ENCODE measurements at places on chromosomes 1 and 21. TPM values are rescaled to one million over a fixed set of nuclear protein-coding genes. Genes with fewer than 3 reads are reported as not detected.

GRCh38 chr1:167716000-167716271, 5.8 kb upstream of the MPZL1 start:
- H3K36me3 ChIP-seq, result no peaks in the 10 kb centered on the region
- no peak for DNase-seq
- H3K4me1 ChIP-seq, result no peaks in the 10 kb centered on the region
- H3K27ac ChIP-seq, result peak overlapping the region; percentile 95
- H3K4me3 ChIP-seq, result peak overlapping the region; percentile 94

CASQ2 gene
- total RNA-seq, result 1.5 TPM

DNA sequence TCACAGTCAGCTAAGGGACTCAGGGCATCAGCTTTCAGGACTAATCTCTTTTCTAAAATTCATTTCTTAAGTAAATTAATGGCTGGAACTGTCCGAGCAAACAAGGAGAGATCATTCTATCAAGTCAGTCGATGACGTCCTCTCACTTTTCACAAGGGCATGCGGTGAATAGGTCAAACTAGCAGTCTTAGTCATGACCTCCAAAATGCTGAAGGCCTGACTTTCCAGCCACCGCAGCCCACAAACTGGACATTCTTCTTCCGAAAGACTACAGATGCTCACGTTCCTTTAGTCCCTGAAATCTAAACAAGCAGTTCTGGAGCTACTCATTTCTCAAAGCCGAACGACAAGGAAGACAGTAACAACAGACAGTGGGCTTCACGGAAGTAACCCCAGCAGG, 127.9 kb downstream of the TIAM1 start:
- H3K27ac ChIP-seq, result no peak overlapping the region
- no peaks in the 10 kb centered on the region for H3K27me3 ChIP-seq
- H3K36me3 ChIP-seq, result no peaks in the 10 kb centered on the region
- no peak overlapping the region for H3K4me3 ChIP-seq

- no peaks in the 10 kb centered on the region for H3K4me1 ChIP-seq
- no peak overlapping the region for H3K4me3 ChIP-seq
- DNase-seq, result no peak
- H3K27me3 ChIP-seq, result no peaks in the 10 kb centered on the region
Measured at GRCh38 chr1:21815724-21816321, 3.8 kb downstream of the LDLRAD2 start.

RORC gene
- 3.5 TPM for total RNA-seq
